ENCODE measurements at places on chromosomes 11 and 22.

- no peak for DNase-seq
Measured at GRCh38 chr22:48198489-48199459, 1436.3 kb downstream of the TBC1D22A start.

- DNase-seq: peak; percentile 76
Measured at GRCh38 chr11:72821920-72822799, 7.9 kb downstream of the ATG16L2 start.

DNA sequence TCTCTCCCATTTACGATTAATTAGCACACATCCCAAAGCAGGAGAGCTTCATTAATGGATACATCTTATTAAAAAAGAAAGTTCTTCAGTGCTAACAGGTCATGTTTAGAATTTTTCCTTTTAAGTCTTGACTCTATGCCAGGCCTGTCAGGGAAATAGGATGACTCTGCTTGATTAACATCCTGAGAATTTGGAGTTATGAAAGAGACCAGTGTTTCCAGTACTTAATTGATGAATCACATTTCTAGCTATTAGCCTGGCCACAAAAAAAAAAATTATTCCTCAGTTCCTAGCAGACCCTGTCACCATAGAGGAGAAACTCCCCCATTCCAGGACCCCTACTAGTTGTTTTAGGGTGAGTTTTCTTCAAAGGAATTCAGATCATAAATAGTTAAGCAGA lies 23.6 kb upstream of the ME3 start:
- DNase-seq: peak; percentile 91

DNA sequence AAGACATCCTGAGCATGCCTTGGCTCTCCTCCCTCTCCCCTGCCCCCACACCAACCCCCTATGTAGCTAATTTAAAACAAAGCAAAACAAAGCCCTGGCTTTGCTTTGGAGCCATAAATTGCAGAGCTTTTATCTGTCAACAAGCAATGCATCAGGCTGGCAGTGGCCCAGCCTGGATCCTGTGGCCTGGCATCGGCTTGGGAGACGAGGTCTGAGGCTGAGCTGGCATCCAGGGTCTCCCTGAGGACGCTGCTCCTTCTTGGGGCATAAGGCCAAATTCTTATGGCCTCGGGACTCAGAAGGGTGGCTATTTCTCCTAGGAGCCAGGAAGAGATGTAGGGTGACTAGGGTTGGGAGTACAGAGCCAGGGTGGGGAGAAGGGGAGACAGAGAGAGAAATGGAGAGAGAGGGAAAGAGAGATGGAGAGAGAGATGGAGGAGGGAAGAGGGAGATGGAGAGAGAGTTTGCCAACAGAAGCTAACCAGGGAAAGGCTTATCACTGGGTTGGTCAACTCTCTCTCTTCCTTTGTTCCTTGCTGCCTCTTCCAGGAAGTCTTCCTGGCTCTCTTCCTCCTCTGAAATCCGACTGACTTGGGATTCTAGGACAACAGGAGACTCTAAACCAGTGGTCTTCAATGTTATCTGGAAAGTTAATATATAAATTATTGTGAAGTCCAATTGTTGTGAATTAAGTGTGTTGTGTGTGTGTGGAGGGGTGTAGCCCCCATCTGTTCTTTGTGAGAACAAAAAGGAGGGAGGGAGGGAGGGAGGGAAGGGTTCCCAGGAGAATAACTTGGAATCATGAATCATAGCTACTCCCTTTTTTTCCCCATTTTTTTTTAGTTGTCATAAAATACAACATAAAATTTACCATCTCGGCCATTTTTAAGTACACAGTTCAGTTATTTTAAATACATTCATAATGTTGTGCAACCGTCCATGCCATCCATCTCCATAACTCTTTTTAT lies 29.1 kb downstream of the TSPAN18 start:
- peak; percentile 91 for DNase-seq

DNA sequence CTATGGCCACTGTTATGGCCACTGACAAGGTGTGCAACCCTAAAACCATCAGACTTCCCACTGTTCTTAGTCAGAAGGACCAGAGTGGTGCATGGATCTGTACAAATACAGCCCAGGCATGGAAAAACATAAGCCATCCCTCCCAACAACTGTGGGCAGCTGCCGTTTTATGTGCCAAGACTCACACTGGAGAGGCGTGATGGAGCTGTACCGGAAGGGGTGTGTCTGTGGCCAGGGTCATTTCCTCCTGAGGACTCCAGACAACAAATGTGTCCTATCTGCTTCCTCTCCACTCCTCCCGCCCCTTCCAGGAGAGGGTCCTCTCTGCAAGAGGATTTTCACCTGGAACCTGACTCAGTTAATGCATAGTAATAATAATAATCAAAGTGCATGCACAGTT lies 29.5 kb downstream of the KCNJ1 start:
- no peak for DNase-seq

DNA sequence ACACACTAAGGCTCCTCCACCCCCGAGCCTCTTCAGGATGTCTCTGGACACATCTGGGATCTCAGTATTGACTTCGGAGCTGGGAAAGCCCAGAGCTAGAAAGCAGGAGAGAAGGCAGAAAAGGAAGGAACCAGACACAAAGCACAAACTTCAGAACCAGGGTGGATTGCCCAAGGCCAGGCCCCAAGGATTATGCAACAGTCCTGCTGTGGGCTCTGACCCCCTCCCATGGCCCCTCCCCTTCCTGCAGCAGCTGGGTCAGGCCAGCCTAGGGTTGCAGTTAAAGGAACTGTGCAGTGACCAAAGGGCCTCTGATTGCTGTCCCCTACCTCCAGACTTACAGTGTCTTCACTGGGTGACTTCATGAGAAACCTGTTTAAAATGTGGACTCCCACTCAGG lies 5.3 kb downstream of the KCNE3 start:
- DNase-seq: peak; percentile 57

DNA sequence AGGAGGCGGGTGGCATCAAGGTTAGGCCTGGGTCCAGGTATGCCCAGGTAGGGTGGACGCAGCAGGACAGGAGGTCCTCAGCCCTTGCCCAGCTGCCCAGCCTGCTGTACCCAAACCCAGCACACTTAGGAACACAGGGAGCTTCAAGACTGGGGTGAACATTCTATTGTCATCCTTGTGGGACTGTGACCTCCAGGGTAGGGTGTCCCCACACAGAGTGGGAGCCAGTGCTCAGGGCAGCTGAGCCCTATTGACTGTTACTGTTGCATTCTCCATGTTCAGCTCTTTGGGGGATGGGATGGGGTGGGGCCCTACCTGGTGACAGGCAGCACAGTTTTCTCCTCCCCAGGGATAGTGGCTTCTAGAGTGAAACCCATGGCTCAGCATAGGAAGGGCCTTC lies 106.0 kb downstream of the BCR start:
- no peak for DNase-seq

DNA sequence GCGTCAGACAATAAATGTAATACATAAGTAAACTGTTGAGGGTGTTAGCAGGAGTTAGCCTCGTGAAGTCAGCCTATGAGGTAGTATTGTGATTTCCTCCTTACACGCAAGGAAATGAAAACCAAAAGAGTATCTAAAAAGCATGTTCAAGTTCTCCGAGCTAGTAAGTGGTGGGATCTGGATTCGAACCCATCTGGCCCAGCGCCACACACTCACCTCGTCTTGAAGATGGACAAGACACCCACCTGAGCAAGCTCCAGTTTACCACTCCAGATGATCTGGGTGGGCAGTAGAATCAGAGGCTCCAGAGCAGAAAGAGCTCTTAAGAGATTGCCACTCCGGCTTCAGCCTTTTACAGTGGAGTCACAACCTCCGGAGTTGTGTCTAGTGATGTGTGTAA lies 140.3 kb downstream of the PKNOX2 start:
- no peak for DNase-seq

GRCh38 chr11:100769617-100770016 lies 82.5 kb downstream of the ARHGAP42 start:
- no peak for DNase-seq

DNA sequence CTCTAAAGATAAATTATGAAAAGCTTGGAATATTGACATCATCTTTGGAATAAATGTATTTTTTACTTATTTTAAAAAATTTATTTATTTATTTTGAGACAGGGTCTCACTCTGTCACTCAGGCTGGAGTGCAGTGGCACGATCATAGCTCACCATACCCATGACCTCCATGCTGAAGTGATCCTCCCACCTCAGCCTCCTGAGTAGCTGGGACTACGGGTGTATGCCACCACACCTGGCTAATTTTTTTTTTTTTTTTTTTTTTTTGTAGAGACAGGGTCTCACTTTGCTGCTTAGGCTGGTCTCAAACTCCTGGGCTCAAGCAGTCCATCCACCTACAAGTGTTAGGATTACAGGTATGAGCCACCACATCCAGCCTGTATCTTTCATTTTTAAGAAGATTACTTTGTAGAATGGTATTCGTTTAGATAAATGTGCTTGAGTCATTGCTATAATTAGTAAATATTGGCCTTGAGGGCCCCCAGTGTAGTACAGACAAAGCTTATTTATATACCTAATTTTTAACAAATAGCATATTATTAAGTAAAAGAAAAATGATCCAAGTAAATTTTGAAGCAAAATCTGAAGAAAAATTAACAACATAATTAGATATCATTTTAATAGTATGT lies 8.5 kb downstream of the SWAP70 start:
- DNase-seq: no peak

DNA sequence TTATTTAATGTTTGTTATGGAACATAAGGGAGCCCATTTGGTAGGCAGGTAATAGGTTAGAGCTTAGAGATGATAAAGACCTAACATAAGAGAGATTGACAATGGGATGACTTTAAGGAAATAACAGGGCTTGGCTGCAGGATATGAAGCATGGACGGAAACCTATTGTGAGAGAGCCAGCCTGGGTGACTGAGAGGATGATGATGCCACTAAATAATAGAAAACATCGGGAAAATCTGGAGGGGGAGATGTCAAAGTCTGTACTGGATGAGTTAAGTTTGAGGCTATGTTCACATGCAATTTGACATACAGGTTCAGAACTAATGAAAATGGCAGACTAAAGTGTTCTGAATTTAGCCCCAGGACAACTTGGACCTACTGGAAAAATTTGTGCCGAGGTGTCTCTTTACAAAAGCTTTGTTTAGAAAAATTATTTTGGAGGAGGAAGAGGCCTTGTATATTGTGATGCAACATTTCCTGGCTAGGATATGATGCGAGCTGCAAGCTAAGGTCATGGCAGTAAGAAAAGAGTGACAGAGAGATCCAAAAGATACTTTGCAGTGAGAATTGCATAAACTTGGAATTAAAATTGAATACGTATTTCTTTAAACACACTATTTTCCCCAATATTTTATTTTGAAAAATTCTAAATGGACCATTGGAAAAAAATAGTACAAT lies 339.3 kb upstream of the PLET1 start:
- DNase-seq: no peak

DNA sequence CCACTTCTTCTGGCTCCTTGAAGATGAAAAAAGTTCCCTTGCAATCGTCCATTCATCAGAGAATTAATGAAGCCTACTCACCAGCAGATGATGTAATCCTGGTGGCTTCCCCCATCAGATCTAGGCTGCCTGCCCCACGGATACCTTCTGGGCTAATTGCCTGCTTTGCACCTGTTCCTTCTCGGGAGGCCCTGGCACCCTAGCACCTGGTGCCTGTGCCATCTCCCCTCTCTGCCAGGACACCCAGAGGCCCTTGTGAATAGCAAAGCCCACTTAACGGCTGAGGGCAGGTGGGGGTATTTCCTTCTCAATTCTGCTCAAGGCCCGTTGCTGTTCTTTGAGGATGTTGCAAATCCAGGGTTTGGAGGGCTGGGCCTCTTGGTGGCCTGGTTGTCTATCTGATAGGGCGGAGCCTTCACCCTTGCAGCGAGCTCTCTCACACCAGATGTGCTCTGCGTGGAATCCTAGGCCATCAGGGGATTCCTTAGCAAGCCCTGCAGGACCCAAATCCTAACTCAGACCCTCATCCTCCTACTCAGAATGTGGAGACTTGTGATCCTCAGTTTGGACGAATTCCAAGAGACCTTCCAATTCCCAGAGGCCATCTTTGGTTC lies at the start of gene LMO2:
TSS of gene LMO2 (minus strand) at position 363 of the 614 bp plus-strand sequence. CDS start 22,360 bp downstream, outside the sequence.
- DNase-seq: no peak

GRCh38 chr22:49918911-49919881 lies 762 bp downstream of the CRELD2 start:
- no peak for DNase-seq

DNA sequence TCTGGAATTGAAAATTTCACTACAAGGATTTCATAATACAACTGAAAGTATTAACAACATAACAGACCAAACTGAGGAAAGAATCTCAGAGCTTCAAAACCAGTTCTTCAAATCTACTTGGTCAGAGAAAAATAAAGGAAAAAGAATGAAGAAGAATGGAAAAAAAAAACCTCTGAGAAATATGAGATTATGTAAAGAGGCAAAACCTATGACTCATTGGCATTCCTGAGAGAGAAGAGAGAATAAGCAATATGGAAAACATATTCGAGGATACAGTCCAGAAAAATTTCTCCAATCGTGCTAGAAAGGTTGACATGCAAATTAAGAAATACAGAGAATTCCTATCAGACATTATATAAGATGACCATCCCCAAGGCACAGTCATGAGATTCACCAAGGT lies 23.4 kb upstream of the GPR83 start:
- DNase-seq: peak; percentile 7

DNA sequence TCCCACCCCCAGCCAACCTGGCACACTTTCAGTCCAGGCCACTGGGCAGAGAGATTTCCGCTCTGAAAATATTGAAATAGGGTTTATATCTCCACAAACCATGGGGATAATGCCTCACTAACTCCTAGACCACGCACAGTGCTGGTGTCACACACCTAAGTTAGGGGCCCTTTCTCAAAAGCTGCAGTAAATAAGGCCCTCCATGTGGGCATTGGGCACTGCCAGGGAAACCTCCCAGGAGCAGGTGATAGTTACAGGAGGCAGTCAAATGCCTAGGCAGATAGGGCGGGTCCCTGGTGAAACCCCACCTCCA lies 3.1 kb upstream of the IL10RA start:
- DNase-seq: no peak

DNA sequence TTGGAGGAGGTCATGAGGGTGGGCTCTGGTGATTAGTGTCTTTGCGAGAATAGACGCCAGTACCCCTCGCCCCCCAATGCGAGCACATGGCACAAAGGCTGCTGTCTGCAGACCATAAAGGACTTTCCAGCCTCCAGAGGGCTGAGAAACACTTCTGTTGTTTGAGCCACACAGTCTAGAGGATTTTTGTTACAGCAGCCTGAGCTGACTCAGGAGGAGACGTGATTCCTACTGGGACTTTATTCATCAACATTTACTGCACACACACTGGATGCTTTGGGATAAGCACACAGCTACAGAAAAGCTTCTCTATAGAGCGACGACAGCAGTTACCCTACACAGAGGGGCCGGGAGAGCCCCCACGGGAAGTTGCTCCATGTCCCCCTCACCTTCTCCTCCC lies 345.0 kb downstream of the CTTN start:
- no peak for DNase-seq

Data from AG10803 (cell line).